ENCODE measurements at places on chromosomes 2 and 18.

DNA sequence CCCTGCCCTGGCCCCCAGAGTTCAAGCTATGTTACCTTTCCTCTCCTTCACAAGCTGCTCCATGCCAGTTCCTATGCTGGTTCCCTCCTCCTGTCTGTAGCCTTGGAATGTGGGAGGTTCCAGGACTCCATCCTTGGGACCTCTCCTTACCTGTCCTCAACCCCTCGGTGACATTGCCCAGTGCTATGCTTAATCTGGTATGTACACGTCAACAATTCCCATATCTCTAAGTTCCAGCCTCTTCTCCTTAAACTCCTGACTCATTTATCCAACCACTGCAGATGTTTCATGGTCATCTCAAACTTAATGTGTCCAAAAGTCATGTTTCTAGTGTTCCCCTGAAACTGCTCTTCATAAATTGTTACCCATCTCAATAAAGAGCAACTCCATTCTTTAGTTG, 160.8 kb downstream of the TNS1 start:
- no peak for DNase-seq

GRCh38 chr18:33210575-33211189, 229.8 kb downstream of the CCDC178 start:
- no peak for DNase-seq

DNA sequence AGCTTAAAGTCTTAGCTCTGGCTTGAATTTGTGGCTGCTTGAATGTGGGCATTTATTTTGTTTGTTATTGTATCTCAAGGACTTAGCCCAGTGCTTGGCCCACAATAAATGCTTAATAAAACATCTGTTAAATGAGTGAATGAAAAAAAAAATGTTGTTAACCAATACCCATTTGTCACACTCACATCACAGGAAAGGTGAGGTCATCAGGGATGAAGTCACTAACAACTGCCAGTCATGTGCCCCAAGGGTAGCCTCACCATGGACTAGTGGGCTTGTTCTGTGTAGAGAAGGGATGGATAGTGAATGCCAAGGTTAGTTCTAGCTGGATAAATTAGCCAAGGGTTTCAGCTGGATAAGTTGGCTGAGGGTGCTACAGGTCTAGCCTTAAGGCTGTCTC, 3.0 kb downstream of the NRBP1 start:
- DNase-seq: peak; percentile 29

- no peak for DNase-seq
Measured at GRCh38 chr18:8781671-8782070, 76.3 kb downstream of the MTCL1 start.

DNA sequence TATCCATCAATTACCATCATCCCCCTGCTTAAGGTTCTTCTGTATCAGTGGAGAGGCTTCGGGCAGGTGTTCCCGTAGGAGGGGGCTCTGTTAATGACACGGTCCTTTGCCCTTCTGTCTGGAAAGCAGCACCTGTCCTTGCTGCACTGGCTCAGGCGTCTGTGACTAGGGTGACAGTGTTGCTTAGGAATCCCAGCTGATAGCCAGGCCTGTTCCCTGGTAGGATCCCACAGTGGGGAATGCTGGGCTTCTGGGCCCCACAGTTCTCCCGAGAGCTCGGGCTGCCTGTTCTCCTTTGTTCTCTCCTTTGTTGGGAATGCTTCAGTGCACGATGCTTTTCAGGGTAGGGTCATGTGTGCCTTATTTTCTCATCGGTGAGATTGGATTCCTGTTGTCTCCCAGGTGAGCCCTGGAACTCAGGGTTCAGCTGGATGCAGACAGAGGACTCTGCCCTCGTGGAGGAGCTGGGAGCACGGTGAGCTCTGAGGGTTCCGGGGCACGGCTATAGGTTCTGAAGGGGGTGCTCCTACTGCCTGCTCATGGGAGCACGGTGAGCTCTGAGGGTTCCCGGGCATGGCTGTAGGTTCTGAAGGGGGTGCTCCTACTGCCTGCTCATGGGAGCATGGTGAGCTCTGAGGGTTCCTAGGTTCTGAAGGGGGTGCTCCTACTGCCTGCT, 9.6 kb downstream of the SNTG2 start:
- no peak for DNase-seq

- DNase-seq: no peak
Measured at GRCh38 chr2:24577481-24577880, 86.4 kb downstream of the NCOA1 start.

- no peak for DNase-seq
Measured at GRCh38 chr2:71851094-71851750, 296.4 kb downstream of the CYP26B1 start.

GRCh38 chr18:42038936-42039335, 83.9 kb downstream of the PIK3C3 start:
- no peak for DNase-seq

DNA sequence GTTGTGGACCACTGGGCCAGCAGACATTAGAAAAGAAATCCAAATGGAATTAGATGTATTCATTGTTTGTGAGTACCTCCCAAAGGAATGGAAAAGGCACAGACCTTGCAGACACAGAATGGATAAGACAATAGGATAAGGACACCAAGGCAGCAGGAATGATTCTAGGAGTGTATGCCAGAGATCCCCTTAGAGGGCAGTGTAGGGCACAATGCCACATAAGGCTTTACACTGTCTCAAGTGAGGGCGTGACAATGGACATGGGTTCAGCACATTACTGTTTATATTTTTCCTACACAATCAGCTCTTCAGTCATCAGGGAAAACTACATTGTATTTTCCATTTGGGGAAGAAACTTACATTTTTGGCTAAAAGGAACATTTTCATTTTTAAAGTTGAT, 250.9 kb downstream of the PTH2R start:
- no peak for DNase-seq

DNA sequence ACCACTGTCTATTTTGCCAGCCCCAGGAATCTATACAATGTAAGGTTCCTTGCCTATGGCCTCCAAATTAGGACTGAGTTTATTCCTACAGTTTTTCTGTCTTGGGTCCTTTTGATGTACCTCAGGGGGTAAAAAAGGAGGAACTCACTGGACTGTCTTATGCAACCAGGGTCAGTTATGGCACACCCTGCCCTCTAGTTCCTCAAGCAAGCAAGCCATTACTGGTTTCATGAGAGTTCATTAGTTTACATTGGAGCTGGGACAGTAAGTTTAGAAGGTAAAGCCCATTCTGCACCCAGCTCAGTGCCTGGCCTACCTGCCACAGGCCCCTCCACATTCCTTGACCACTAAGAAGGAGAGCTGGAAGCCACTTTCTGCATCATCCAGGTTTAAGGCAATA, 68.7 kb upstream of the WIPF1 start:
- DNase-seq: peak; percentile 34

- DNase-seq: no peak
Measured at GRCh38 chr2:227876300-227876801, 4.9 kb downstream of the DAW1 start.

- DNase-seq: no peak
Measured at GRCh38 chr2:121075641-121076497, 209.1 kb downstream of the TFCP2L1 start.

DNA sequence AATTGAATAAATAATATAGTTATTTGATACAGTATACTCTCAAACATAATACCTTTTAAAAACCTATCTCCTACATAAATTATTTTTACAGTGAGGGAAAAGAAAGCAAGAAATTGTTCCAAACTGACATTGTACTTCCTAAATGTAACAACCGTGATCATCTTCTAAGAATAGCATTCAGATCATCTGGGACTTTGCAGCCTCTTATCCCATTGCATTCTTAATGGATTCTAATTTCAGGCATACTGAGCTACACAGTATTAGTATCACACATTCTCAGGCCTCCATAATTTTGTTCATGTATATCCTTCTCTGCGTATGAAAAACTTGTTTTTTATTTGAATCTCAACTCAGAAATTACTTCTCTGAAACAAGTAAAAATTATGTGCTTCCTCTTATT, 1134.7 kb upstream of the CDH2 start:
- DNase-seq: no peak

DNA sequence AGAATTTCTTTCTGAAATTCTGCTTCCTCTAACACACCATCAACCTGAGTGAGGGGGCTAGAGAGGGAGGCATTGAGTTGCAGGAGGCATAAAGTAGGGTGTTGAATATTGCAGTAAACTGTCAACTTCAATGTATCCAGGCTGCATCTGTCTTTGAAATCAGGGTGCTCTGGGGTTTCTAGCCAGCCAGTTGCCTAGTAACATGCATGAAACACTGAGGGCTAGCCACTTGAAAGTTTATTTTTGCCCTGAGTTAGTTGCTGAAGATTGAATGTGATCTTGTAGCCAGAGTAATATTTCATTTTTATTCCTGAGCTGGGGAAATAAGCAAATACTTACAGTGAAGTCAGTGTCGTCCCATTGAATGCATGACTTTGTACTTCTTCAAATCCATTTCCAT, 41.9 kb downstream of the LHCGR start:
- DNase-seq: no peak

- no peak for DNase-seq
Measured at GRCh38 chr2:161422816-161423403, 6.8 kb downstream of the TBR1 start.

DNA sequence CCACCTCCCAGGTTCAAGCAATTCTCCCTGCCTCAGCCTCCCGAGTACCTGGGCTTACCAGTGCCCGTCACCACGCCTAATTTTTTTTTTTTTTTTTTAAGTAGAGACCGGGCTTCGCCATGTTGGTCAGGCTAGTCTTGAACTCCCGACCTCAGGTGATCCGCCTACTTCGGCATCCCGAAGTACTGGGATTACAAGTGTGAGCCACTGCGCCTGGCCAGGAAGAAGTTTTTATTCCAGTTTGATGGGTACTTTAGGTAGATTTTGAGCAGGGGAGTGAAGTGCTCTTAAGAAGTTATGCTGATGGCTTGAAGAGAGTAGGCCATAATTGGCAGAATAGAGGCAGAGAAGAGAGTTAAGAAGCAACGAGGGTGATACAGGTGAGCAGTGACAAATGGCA, 25.3 kb downstream of the FZD5 start:
- no peak for DNase-seq

DNA sequence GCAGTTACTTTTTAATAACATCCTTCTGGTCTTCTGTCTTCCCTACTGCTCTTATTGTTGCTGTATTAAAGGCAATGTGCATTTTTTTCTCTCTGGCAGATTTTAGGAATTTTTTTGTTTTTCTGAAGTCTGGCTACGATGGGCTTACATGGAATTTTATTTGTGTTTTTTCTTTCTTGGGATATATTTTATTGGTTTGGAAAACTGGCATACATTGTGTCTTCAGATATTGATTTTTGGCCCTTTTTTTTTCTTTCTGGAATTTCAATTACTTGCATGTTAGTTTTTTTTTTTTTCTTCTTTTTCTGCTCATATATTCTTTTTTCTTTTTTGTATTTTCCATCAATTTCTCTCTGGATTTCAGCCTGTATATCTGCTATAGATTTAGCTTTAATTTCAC, 442.1 kb upstream of the TRIB2 start:
- DNase-seq: no peak

GRCh38 chr2:113088213-113088992, 20.6 kb downstream of the IL1F10 start:
- no peak for DNase-seq

DNA sequence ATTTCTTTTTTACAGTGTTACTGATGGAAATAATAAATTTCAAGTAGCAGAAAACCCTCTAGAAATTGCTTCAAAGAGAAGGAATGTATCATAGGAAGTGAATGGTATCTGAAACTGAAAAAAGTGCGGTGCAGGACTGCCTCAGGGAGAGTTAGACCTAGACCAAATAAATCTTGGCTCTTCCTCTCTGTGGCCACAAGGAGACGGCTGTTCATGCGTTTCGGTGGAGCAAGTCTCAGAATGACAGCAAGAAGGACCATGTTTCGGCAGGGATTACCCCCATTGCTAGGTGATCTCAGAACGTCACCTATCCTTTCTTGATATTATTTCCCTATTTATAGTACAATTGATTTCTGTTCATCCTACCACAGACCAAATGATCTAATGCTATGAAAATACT, 522.3 kb downstream of the SOX11 start:
- DNase-seq: no peak

DNA sequence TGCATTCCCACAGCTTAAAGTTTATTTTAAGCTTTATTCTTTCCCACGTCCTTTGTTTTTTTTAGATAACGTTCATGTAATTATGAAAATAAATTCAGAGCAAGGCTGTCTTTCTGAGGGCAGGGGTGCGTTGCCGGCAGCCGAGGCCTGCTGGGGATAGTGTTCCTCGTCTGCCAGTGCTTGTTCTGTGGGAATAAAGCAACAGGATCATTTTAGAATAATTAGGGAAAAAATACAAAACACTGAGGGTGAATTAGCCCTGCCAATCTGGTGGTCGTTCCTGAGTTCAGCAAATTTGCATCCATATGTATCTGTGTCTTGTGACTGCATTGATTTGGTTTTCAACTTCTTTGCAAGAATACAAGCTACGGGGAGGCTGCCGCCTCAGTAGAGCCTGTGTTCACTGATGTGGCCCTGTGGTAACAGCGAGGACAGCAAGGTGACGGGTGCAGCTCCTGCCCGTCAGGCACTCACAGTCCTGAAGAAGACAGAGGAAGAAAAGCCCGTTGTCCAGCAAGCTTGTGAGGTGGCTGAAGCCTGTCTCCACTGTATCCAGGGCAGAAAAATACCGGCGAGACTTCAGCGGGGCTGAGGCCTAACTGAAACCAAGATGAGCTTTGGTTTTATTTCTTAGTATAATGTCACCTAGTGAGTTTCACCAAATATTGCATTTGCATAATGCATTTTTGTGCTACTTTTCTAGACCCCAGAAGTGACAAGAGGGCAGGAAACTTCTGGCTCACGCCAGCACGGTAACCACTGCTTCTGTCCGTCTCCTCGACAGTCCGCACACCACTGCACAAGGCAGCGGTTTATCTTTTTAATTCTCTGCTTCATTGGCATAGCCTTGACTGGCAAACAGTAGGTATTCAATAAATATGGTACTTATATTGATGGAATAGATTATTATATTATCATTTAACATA, 64.5 kb downstream of the SH3YL1 start:
- no peak for DNase-seq

DNA sequence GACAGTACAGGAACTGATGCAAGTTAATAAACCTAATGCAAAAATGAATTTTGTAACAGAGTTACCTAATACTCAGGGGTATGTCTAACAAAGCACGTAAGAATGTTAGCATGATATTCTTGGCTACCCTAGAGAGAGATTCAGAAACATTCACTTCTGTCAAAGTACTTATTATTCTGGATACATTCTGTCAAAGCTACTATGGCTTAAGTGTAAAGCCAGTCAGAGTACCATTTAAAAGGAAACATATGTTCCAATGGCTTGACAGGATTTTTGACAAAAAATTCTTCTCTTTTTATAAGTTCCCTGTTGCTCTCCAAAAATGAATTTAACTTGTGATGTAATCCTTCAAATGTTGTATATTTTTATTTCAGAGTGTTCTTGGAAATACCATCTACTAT, 85.5 kb downstream of the PIGN start:
- DNase-seq: no peak

- DNase-seq: peak; percentile 64
Measured at GRCh38 chr2:219402665-219403515, 15.2 kb upstream of the DNPEP start.

GRCh38 chr2:26540961-26541360, 63.0 kb upstream of the OTOF start:
- no peak for DNase-seq

DNA sequence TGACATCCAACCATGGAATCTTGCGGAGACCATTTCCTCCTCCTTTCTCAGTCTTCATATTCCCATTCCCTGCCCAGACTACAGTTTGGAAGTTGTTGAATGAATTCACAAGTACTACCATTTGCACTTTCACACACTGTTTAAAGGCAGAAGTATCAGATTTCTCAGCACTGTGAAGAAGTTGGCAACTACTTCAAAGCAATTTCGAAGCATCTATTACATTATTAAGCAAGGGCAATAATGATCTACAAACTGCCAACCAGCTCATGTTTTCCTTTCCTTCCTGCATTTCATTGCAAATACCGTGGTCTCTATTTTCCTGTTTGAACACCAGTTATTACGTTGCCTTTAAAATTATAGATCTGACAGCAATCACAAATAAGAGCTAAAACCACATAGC, 105.5 kb downstream of the IRS1 start:
- no peak for DNase-seq

All from CD4-positive, alpha-beta T cell treated with Interleukin-1 beta for 1 hour (primary cell).